Stimulated activated CD4-positive, alpha-beta T cell treated with anti-CD3 and anti-CD28 coated beads, Interleukin-1b, Interleukin-23, amount 100 ng/mL, for 48 hours (primary cell): ENCODE measurements at places on chromosomes 16 and 17.

DNA sequence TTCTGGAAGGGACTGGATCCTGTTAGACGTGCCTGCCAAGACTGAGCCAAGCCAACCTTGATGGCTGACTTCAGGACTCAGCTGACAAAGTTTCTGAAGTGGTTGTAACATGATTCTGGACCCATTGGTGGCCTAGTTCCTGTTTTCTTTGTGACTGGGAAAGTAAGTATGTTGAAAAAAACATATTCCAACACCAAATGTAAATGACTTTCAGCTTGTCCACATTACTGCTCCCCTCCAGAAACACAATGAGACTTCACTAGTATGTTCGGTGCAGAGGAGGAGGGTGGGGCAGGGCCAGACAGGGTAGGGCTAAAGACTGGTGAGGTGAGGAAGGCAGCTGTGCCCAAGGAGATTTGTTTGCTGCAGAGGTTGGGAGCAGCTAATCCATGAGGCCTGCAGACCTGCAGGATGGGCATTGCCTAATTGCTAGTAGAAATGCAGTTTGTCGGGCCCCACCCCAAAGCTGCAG lies 26.4 kb downstream of the NMT1 start:
- no peak for DNase-seq

DNA sequence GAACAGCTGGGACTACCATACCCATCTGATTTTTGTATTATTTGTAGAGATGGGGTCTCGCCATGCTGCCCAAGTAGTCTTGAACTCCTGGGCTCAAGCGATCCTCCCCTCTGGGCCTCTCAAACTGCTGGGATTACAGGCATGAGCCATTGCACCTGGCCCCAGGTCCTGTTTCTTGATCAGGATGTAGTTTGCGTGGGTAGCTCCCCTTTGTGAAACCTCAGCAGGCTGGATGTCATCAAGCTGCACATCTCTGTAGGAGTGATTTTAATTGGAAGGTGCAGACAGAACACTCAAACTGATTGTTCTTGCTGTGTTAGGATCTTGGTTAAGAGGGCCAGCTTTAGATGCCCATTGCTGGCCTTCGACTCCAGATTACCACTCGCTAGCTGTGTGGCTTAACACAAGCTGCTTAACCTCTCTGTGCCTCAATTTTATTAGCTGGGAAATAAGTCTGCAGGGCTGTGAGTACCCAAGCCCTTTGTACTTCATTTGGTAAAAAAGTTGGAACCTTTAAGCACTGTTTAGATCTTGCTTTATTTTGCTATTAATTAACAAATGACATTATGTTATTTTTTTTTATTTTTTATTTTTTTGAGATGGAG lies 16.5 kb downstream of the BCO1 start:
- no peak for DNase-seq

DNA sequence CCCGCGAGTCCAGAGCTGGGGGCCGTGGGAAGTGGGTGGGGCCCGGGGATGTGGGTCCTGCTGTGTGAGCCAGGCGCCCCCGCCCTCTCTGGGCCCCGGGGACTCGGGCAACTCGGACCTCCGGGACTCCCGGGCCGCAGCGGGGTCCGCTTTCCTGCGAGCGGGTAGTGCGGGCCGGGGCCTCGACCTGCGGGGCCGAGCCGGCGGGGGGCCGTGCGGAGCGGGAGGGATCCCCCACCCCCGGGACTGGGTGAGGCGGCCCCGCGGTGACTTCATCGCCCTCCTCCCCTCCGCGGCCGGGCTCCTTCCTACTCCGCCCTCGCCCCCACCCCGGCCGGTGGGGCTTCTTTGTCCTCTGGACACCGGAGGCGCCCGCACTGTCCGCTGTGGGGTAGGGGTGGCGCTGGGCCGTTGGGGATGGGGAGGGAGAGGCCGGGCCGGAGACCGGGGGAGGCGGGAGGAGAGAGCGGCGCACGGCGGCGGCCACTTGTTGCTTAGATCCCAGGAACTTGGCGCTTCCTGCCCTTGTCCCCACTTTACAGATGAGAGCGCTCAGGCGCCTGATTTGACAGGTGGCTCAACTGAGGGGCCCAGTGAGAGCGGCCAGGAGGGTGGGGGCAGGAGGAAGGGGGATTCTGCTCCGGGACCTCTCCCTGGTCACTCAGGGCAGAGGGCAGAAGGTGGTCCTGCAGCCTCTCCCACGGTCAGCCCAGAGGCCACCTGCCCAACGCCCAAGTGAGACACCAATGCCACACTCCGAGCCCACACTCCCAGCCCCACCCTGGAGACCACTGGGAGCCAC lies 874 bp downstream of the CMTM3 start:
- DNase-seq: peak; percentile 17

GRCh38 chr16:21162661-21163151 lies 4.2 kb downstream of the LDAF1 start:
- DNase-seq: no peak

DNA sequence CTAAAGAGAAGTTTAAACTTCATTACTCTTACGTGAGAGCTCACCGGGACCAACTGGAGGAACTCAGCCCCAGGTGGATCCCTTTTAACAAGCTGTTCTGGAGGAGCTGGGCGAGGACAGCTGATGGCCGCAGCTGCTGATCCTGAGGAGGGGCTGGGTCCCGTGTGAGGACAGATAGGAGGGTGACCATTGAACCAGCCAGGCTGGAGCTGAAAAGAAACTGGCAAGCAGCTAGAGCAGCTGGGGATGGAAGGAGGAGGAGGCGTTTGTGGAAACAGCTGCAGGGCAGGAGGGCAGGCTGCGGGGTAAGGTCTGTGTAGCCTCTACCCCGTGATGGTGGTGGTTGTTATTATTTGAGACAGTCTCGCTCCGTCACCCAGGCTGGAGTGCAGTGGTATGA lies 119.5 kb downstream of the AATF start:
- no peak for DNase-seq

DNA sequence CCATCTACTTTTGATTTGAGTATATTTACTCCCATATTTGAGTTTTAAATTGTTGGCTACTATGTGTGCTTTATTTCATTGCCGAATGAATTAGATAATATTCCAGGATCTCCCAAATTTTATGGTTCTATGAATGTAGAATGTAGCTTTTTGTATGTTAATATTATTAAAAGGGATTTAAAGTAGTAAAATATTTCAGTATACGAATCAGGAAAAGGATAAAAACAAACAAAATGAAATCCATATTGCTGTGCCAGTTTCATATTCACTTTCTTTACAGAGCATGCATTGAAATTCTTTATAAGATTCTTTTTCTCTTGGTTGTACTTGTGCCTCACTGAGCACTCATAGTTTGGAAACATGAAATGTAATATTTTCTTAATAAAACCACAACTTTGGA lies 155.1 kb downstream of the CHD9 start:
- no peak for DNase-seq

DNA sequence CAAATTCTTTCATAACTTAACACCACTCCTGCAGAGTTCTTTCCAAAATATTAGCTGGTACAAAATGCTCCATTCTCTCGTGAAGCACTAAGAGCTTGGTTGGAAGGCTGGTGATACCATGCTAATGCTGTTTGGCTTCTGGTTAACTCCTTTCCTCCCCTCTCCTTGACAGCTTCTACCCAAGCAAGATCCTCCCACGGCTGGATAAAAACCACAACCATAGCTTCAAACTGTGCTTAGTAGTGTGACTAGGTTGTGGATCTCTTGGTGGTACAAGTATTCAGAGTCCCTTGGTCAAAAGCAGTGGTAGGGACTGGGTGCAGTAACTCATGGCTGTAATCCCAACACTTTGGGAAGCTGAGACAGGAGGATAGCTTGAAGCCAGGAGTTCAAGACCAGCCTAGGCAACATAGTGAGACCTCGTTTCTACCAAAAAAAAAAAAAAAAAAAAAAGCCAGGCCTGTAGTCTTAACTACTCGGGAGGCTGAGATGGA lies 2.3 kb downstream of the PHAF1 start:
- no peak for DNase-seq

- DNase-seq: no peak
Measured at GRCh38 chr17:32102172-32102571, 40.1 kb upstream of the RHOT1 start.
